ENCODE measurements at places on chromosomes 2 and 18.

- DNase-seq, result no peak
These were observed 53.0 kb downstream of the ICOS start for GRCh38 chr2:203989521-203989920.

- DNase-seq, result no peak
These were observed 3.7 kb downstream of the MBOAT2 start for GRCh38 chr2:8999797-9000196.

- DNase-seq, result peak; percentile 50
These were observed 593 bp downstream of the SP140L start for GRCh38 chr2:230327418-230328154.

GRCh38 chr2:120826716-120827410 is 91.2 kb downstream of the GLI2 start:
- DNase-seq, result no peak

GRCh38 chr2:10220902-10221391 is 81.8 kb upstream of the HPCAL1 start:
- no peak for DNase-seq

DNA sequence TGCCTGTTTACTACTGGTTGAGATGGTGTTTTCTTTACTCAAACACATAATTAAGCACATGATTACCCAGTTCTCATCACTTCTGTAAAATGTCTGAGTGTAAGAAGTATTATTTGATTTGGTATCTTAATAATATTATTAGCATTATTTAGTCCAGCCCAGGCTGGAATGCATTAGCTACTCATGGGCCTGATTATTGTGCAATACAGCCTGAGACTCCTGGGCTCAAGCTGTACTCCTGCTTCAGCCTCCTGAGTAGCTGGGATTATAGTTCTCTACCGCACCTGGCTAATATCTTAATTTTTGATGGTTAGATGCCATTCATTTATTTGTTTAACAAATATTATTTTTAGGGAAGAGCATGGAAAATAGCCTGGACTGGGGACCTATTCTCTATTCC is 197.6 kb upstream of the MC4R start:
- DNase-seq, result no peak

DNA sequence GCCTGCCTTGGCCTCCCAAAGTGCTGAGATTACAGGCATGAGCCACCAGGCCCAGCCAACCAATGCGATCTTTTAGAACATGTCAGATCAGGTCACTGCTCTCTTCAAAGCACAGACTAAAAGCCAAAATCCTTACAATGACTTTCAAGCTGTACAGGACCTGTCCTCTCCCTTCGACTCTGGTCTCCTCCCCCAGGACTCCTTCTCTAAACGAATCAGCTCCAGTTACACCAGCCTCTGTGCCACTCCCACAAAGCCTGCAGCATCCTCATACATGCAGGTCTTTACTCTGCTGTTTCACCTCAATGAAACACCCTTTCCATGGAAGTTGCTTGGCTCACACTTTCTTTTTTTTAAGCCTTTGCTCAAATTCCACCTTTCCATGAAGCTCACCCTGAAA is 436.0 kb downstream of the METTL4 start:
- no peak for DNase-seq

GRCh38 chr2:193810533-193810932 is 1615.8 kb upstream of the TMEFF2 start:
- no peak for DNase-seq

- DNase-seq, result no peak
These were observed 54.9 kb downstream of the ANTXR1 start for GRCh38 chr2:69067866-69068265.

DNA sequence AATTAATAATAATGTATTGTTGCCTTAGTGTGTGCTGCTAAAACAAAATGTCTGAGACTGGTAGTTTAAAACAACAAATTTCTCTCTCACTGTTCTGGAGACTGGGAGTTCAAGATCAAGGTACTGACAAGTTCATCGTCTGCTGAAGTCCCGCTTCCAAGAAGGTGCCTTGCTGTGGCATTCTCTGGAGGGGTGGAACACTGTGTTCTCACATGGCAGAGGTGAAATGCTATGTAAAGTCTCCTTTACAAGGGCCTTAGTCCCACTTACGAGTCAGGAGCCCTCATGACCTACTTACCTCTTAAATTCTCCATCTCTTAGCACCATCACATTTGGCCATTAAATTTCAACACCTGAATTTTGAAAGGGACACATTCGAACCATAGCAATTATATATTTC is 299.2 kb upstream of the RBMS1 start:
- no peak for DNase-seq
